ENCODE measurements at places on chromosomes 6 and 20. TPM values are rescaled to one million over a fixed set of nuclear protein-coding genes. Genes with fewer than 3 reads are reported as not detected.

GRCh38 chr6:45105170-45105820 lies 222.8 kb upstream of the RUNX2 start:
- no peaks in the 10 kb centered on the region for H3K36me3 ChIP-seq
- peaks cover 3% of the 10 kb centered on the region for H3K4me1 ChIP-seq
- peak; percentile 43 for DNase-seq
- H3K27ac ChIP-seq, result no peak overlapping the region
- H3K27me3 ChIP-seq, result no peaks in the 10 kb centered on the region

GRCh38 chr6:3229566-3230178 lies 2.2 kb upstream of the TUBB2B start:
- no peak overlapping the region for H3K27ac ChIP-seq
- H3K36me3 ChIP-seq, result no peaks in the 10 kb centered on the region
- H3K4me3 ChIP-seq, result no peak overlapping the region
- H3K4me1 ChIP-seq, result no peaks in the 10 kb centered on the region

GRCh38 chr6:44730771-44731391 lies 343.4 kb downstream of the CDC5L start:
- DNase-seq, result no peak
- no peaks in the 10 kb centered on the region for H3K27me3 ChIP-seq
- H3K4me1 ChIP-seq, result no peaks in the 10 kb centered on the region
- no peak overlapping the region for H3K27ac ChIP-seq
- no peaks in the 10 kb centered on the region for H3K36me3 ChIP-seq

Gene GGT7
- 10.2 TPM for total RNA-seq

Gene PET117
- total RNA-seq, result 11.5 TPM

Gene KDM1B
- 16.0 TPM for total RNA-seq
